Head of caudate nucleus (tissue), 42 donors: ENCODE measurements at places on chromosomes 11 and 22.

- no peak for DNase-seq
Observed at GRCh38 chr11:1913271-1914060, 6.0 kb upstream of the TNNT3 start.

- no peak for DNase-seq
Observed at GRCh38 chr11:3616721-3617460, 24.9 kb downstream of the ART5 start.

GRCh38 chr11:119704849-119705248, 24.2 kb downstream of the NECTIN1 start:
- no peak for DNase-seq

DNA sequence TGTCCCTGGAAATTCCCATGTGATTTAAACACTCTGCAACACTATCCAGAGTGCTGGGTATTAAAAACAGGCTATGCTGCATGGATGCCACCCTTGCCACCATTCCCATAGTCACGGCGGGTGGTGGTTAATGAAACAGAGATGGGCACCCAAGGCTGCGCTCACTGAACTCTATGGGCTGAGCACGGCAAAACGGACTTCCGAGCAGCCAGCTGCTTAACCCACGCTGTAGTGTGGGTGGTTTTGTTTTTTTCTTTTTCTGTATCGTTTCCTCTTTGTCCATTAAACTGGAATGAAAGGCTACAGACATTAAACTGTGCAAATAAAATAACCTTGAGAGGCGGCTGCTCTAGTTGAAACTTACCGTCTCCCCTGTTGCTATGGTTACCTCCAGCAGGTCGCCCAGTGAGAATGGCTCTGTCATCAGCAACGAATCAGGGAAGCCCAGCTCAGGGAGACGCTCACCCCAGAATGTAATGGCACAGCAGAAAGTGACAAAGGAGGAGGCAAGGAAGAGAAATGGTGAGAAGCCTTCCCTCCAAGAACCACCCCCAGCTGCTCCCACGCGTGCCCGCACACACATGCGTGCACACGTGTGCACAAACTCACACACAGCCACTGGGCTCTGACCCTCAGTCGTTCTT, 102.1 kb downstream of the C11orf91 start:
- DNase-seq = peak; percentile 75

DNA sequence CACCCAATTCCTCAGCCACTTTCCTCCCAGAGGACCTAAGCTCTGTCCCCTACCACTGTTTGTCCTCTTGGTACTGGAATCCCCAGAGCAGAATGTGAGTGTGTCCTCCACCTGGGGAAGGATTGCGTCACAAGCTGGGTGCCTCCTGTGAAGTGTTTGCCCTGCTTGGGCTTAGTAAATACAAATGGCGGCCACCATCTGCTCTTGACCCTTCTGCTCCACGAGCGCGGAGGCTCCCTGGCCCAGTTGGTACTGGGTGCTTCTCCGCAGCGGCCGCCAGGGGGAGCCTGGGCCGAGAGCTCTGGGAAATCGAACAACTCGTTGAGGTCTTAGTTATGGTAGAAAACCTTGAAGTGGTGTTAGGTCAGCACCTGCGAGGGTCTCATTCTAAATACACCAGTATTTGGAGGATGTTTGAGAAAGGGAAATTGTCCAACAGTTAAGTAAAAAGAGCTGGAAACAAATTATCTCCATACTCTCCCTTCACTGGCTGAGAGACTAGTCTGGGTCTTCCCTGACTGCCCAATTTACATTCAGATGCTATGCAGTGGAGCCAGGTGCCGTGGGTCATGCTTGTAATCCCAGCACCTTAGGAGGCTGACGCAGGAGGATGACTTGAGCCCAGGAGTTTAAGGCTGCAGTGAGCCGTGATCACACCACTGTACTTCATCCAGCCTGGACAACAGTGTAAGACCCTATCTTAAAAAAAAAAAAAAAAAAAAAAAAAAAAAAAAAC, 74.6 kb upstream of the TEAD1 start:
- peak; percentile 35 for DNase-seq

DNA sequence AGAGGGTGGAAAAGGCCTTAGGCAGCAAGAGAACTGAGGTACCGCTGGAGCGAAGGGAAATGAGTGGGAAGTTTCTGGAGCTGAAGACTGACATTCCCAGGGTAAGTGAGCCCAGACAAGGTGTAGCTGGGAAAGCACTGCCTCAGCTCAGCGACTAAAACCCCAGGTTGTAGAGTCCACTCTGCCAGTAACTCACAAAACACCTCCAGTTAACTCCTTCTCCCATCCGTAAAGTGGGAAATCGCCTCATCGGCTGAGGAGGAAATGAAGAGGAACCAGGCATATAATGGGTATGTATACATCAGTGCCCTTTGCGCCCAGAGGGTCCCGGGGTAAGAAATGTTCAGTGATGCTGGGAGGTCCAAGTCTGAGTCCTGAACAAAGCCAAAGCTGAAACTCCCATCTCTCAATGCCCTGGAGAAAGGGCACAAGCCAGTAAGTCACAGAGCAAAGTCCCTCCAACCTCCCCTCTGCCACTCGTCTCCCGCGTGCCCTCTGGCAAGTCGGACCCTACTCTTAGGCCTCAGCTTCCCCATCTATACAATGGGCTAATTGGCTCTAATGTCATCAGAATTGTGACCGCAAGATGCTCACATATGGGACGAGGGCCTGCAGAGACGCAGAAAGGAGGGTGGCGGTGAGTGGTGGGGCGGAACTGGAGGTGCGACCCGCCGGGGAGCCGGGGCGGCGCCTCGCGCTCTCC, 588 bp downstream of the VPS37C start:
- peak; percentile 58 for DNase-seq

DNA sequence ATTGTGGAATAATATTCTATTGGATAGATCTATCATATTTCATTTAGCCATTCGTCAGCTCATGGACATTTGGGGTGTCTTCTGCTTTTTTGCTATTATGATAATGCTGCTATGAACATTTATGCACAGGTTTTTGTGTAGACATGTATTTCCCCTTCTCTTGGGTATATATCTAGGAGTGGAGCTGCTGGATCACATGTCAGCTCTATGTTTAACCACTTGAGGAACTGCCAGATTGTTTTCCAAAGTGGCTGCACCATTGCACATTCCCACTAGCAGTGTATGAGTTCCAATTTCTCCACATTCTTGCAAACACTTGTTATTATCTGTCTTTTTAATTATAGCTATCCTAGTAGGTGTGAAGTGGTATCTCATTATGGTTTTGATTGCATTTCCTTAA, 75.0 kb downstream of the C11orf65 start:
- DNase-seq = no peak

- DNase-seq = no peak
Observed at GRCh38 chr22:29916007-29916544, 33.1 kb downstream of the MTMR3 start.
